HCT116 (cell line): ENCODE measurements at places on chromosomes 2 and 18. TPM values are rescaled to one million over a fixed set of nuclear protein-coding genes. Genes with fewer than 3 reads are reported as not detected.

DNA sequence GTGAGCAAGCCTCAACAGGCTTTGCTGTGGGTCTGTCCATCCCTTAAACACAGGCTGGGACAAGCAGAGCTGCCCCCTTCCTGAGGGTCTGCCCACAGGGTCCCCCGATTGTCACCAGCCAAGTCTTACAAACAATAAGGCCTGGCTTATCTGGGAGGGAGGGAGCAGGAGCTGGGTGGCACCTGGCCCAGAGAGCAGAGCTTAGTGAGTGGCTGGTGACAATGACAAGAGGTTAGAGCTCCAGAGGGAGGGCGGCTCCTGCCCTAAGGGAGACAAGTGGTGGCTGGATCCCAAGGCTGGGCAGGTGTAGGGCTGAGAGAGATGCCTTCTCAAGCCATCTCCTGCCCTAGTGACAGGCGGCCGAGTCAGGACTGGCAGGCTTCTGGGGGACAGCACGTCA lies 125.5 kb downstream of the KLHL29 start:
- H3K27ac ChIP-seq, result no peak overlapping the region
- no peaks in the 10 kb centered on the region for H3K36me3 ChIP-seq
- no peak overlapping the region for H3K4me3 ChIP-seq
- DNase-seq, result no peak
- no peaks in the 10 kb centered on the region for H3K27me3 ChIP-seq
- H3K4me1 ChIP-seq, result no peaks in the 10 kb centered on the region

DNA sequence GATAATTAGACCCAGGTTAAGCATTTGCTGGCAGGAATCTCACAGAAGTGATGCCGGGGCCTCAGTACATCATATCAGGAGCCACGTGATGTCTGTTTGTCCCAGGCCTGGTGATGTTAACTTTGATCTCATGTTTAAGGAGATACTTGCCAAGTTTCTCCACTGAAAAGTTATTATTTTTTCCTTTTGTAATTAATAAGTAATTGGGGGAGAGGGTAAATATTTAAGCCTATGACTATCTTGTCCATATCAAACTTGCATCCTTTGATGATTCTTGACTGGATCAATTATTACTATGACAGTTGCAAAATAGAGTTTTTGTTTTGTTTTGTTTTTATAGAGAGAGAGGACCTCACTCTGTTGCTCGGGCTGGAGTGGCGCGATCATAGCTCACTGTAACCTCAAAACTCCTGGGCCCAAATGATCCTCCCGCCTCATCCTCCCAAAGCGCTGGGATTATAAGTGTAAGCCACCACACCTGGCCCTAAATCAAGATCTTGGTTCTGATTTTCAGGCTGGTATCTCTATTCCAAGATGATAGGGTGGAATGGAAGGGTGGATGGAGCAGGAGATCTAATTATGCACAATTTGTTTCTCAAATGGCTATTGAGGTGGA lies 46.4 kb downstream of the SLC4A1AP start:
- no peaks in the 10 kb centered on the region for H3K27me3 ChIP-seq
- H3K4me3 ChIP-seq, result no peak overlapping the region
- no peak overlapping the region for H3K27ac ChIP-seq
- no peak for DNase-seq
- no peaks in the 10 kb centered on the region for H3K36me3 ChIP-seq

GRCh38 chr18:13220361-13220991 lies 1.9 kb downstream of the LDLRAD4 start:
- no peak overlapping the region for H3K4me3 ChIP-seq
- H3K36me3 ChIP-seq, result no peaks in the 10 kb centered on the region
- DNase-seq, result no peak
- no peak overlapping the region for H3K27ac ChIP-seq
- peaks cover 4% of the 10 kb centered on the region; the same call in 1 of the 2 replicates for H3K4me1 ChIP-seq

- no peak overlapping the region for H3K27ac ChIP-seq
- no peaks in the 10 kb centered on the region for H3K36me3 ChIP-seq
- H3K27me3 ChIP-seq, result no peaks in the 10 kb centered on the region
- no peak for DNase-seq
- H3K4me3 ChIP-seq, result no peak overlapping the region
Measured at GRCh38 chr2:122363885-122364284, 608.4 kb downstream of the TSN start.

- no peak for DNase-seq
- no peak overlapping the region for H3K27ac ChIP-seq
- no peak overlapping the region for H3K4me3 ChIP-seq
- no peaks in the 10 kb centered on the region for H3K27me3 ChIP-seq
- H3K4me1 ChIP-seq, result no peaks in the 10 kb centered on the region
Measured at GRCh38 chr2:80132281-80132680, 172.3 kb downstream of the LRRTM1 start.

- H3K4me1 ChIP-seq, result no peaks in the 10 kb centered on the region
- no peak for DNase-seq
- H3K4me3 ChIP-seq, result no peak overlapping the region
- H3K27ac ChIP-seq, result no peak overlapping the region
- H3K36me3 ChIP-seq, result no peaks in the 10 kb centered on the region
Measured at GRCh38 chr18:72720116-72720515, 147.7 kb downstream of the NETO1 start.

- H3K4me3 ChIP-seq, result no peak overlapping the region
- no peaks in the 10 kb centered on the region for H3K4me1 ChIP-seq
- no peak for DNase-seq
- no peaks in the 10 kb centered on the region for H3K27me3 ChIP-seq
- no peak overlapping the region for H3K27ac ChIP-seq
- no peaks in the 10 kb centered on the region for H3K36me3 ChIP-seq
Measured at GRCh38 chr2:220916931-220917330, 655.2 kb downstream of the EPHA4 start.

- DNase-seq, result no peak
- no peaks in the 10 kb centered on the region for H3K4me1 ChIP-seq
- no peak overlapping the region for H3K27ac ChIP-seq
- H3K36me3 ChIP-seq, result no peaks in the 10 kb centered on the region
- H3K27me3 ChIP-seq, result no peaks in the 10 kb centered on the region
Measured at GRCh38 chr2:17558053-17558452, 17.6 kb downstream of the VSNL1 start.

DNA sequence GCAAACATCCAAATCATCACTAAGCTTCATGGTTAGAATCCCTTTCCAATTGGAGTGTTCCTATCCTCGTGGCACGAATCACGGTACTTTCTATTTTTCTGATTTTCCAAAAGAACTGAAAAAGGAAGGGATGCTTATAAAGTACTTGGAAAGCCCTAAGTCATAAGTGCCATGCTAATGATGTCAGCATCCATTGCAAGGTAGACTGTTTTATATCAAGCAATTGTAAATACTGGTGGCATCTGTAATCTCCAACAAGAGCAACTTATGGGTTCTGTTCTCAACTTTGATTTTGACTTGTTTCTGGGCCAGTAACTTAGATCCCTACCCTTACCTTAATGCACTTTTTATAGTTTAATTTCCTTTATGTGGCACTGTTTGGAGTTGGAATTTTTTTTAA lies 619.5 kb downstream of the BCL11A start:
- H3K4me1 ChIP-seq, result no peaks in the 10 kb centered on the region
- no peak overlapping the region for H3K27ac ChIP-seq
- no peaks in the 10 kb centered on the region for H3K27me3 ChIP-seq
- no peak overlapping the region for H3K4me3 ChIP-seq
- H3K36me3 ChIP-seq, result no peaks in the 10 kb centered on the region

- DNase-seq, result peak; percentile 78
- peak overlapping the region; percentile 49 for H3K4me3 ChIP-seq
- H3K4me1 ChIP-seq, result peaks cover 12% of the 10 kb centered on the region
Measured at GRCh38 chr18:12038639-12039539, 54.8 kb upstream of the ANKRD62 start.

GRCh38 chr18:80181642-80182461 lies 65.5 kb downstream of the PARD6G start:
- no peak for DNase-seq
- H3K4me1 ChIP-seq, result no peaks in the 10 kb centered on the region
- no peak overlapping the region for H3K4me3 ChIP-seq
- no peak overlapping the region for H3K27ac ChIP-seq
- H3K27me3 ChIP-seq, result no peaks in the 10 kb centered on the region
- H3K36me3 ChIP-seq, result no peaks in the 10 kb centered on the region

- DNase-seq, result no peak
- no peak overlapping the region for H3K27ac ChIP-seq
- no peak overlapping the region for H3K4me3 ChIP-seq
- no peaks in the 10 kb centered on the region for H3K4me1 ChIP-seq
- no peaks in the 10 kb centered on the region for H3K36me3 ChIP-seq
Measured at GRCh38 chr2:7241041-7241745, 324.0 kb downstream of the RNF144A start.

- peaks cover 10% of the 10 kb centered on the region for H3K4me1 ChIP-seq
- no peaks in the 10 kb centered on the region for H3K36me3 ChIP-seq
- no peaks in the 10 kb centered on the region for H3K27me3 ChIP-seq
- DNase-seq, result peak; percentile 29
Measured at GRCh38 chr2:19349911-19350677, 8.3 kb downstream of the OSR1 start.

DNA sequence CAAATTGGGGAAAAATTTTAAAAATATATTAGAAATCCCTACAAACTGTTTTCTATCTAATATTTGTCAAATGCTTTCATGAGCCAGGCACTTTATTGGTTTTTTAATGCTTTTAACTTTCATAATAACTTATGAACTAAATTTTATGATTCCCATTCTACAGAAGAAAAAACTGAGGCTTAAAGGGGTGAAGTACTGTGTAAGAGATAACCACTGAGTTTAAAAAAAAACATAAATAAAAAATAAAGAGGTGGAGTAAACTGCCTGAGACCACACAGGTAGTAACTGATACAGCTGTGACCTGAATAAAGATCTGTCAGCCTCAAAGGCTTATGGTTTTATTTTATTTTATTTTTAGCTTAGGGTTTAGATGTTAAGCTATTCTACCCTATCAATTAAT lies 24.7 kb downstream of the PNPT1 start:
- H3K27ac ChIP-seq, result no peak overlapping the region
- H3K4me1 ChIP-seq, result no peaks in the 10 kb centered on the region
- no peak overlapping the region for H3K4me3 ChIP-seq
- no peaks in the 10 kb centered on the region for H3K27me3 ChIP-seq
- H3K36me3 ChIP-seq, result peaks cover 24% of the 10 kb centered on the region
- DNase-seq, result no peak

DNA sequence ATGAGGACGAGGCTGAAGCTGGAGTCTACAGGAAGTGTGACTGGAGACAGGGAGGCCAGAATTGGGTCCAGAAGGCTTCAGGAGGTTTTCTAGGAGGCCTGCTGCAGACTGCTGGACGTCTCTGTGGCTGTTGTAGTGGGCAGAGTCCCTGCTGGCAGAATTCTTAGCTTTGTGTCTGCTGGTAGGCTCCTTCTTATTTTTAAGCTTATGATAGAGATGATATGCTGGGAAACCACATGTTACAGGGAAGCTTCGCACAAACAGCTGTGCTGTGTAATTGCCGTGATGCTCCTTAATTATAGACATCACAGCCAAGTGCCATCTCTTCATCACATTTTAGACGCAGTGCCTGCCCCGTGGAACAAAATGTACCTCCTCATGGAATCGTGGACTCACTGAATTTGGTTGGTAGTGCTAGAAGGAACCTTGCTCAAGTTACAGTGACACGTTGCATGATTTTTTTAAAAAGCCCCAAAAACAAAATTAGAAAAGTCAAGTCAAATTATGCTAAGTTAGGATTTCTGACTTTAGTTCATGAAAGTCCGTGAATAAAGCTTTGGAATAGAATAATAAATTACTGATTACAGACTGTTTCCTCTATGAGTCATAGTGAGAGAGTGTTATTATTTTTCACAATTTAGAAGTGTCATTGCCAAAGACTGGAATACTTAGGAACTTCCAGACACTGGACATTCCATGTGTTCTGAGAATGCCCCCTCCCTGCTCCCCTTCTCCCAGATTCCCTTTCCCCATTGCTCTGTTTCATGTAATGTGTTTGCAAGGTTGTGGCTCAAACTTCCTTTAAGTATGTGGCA lies 144.1 kb downstream of the FHOD3 start:
- no peak for DNase-seq
- no peaks in the 10 kb centered on the region for H3K36me3 ChIP-seq
- no peak overlapping the region for H3K27ac ChIP-seq
- no peak overlapping the region for H3K4me3 ChIP-seq
- H3K4me1 ChIP-seq, result no peaks in the 10 kb centered on the region

DNA sequence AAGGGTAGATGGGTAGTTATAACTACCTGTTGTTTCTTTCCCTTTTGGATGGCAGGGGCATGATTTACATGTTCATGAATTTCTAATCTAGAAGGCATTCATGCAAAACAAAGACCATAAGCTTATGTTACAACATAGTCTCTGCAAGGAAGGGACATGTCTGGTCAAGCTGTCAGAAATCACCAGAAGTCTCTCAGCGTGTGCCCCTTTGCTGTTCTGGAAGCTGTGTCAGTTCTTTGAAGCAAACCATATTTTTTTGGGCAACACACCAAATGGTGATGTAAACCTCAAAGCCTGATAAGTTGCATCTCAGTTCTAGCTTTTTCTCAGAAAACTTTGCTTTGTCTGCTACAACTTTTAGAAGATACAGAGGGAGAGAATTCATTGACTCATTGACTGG lies 173.5 kb upstream of the CTAGE1 start:
- H3K4me1 ChIP-seq, result no peaks in the 10 kb centered on the region
- DNase-seq, result no peak
- H3K27ac ChIP-seq, result no peak overlapping the region
- no peaks in the 10 kb centered on the region for H3K36me3 ChIP-seq

DNA sequence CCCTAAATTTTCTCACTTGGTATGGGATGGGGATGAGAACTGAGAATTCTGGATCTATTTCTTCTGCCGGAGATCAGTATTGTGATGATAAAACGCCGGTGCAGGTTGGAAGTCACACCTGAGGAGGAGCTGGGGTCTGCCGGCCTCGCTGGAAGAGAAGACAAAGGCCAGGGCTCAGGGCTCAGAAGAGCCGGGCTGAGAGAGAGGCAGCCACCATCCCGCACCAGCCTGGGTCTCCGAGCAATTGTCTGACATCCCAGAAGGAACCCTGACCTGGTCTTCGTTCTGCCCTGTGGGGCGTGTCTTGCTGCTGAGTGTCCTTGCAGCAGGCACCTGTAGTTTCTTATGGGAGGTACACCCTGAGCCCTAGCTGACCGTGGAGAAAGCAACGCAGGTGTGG lies 31.4 kb upstream of the SALL3 start:
- H3K4me1 ChIP-seq, result no peaks in the 10 kb centered on the region
- no peak overlapping the region for H3K4me3 ChIP-seq
- no peak for DNase-seq
- H3K27ac ChIP-seq, result no peak overlapping the region
- peaks cover 35% of the 10 kb centered on the region for H3K27me3 ChIP-seq

DNA sequence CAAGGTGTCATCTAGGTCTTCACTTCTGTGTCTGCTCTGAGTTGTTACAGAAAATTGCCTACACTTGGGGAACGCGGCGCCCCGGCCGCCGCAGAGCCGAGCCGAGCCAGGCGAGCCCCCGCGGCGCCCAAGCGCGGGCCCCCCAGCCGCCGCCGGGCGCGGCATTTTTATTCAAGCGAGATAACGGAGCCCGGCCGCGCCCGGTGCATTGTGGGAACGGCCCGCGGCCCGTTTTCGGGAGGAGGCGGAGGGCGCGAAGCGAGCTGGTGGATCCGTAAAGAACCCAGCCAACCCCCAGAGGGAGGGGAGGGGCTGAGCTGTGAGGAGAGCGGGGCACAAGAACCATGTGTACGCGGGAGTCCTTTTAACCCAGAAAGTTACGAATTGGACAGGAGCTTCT lies 191.8 kb downstream of the FTCDNL1 start:
- H3K27ac ChIP-seq, result no peak overlapping the region
- H3K36me3 ChIP-seq, result no peaks in the 10 kb centered on the region
- H3K4me3 ChIP-seq, result no peak overlapping the region
- H3K27me3 ChIP-seq, result no peaks in the 10 kb centered on the region
- H3K4me1 ChIP-seq, result no peaks in the 10 kb centered on the region

TUBB8B gene
- 0.57 TPM for total RNA-seq

KCTD18 gene
- total RNA-seq, result 12.8 TPM

MEIS1 gene
- total RNA-seq, result 0.32 TPM

ELOA2 gene
- total RNA-seq, result not detected

RAB27B gene
- 2.2 TPM for total RNA-seq

RMC1 gene
- 38.4 TPM for total RNA-seq

UGT1A4 gene
- total RNA-seq, result 0.12 TPM

IL1R1 gene
- total RNA-seq, result 5.3 TPM

SATB2 gene
- total RNA-seq, result 13.8 TPM

GALR1 gene
- not detected for total RNA-seq
